ENCODE measurements at places on chromosomes 5 and 9.

DNA sequence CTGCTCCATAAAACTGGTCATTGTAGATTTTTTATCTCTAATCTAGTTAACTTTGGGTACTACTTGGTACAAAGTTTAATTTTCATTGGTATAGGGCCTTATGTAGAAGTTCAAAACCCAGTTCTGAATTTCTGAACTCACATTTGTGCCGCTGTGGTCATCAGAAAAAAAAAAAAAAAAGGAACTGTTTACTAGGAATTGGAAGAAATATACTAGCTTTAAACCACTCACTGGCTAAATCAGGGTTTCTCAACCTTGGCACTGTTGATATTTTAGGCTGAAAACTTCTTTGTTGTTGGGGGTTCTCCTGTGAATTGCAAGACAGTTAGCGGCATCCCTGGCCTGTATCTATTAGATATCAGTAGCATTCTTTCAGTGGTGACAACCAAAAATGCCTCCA is 4.1 kb upstream of the ZFYVE16 start:
- no peak for DNase-seq

GRCh38 chr9:105994970-105995369 is 300.6 kb downstream of the TMEM38B start:
- no peak for DNase-seq

- no peak for DNase-seq
Observed at GRCh38 chr9:93156475-93157008, 22.5 kb upstream of the NINJ1 start.

DNA sequence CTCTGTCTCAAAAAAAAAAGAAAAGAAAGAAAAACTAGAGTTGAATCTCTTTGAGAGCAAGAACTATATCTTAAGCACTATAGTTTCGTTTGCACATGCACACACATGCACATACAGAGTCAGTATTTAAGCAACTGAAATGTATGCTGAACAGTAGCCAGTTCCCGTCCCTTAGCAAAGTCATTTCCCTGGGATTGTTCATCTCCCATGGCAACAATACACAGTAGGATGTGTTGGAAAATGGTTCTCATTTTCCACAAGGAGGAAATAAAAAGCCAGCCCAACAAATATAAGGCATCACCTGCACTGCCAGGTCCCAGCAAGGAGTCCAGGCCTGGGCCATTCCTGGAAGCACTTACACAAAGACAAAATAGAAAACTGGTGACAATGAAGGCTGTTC is 4.2 kb upstream of the ZNF346 start:
- no peak for DNase-seq

- DNase-seq = no peak
Observed at GRCh38 chr5:59921816-59922215, 28.3 kb upstream of the PDE4D start.

- no peak for DNase-seq
Observed at GRCh38 chr9:2179567-2179966, 164.4 kb downstream of the SMARCA2 start.

GRCh38 chr9:118984607-118985006 is 384.6 kb downstream of the BRINP1 start:
- DNase-seq = no peak

- DNase-seq = no peak
Observed at GRCh38 chr9:109476642-109477257, 21.4 kb downstream of the PTPN3 start.

- DNase-seq = no peak
Observed at GRCh38 chr9:79026316-79026715, 545.4 kb upstream of the TLE4 start.

GRCh38 chr9:133347515-133347984 is 381 bp downstream of the MED22 start:
- DNase-seq = no peak

DNA sequence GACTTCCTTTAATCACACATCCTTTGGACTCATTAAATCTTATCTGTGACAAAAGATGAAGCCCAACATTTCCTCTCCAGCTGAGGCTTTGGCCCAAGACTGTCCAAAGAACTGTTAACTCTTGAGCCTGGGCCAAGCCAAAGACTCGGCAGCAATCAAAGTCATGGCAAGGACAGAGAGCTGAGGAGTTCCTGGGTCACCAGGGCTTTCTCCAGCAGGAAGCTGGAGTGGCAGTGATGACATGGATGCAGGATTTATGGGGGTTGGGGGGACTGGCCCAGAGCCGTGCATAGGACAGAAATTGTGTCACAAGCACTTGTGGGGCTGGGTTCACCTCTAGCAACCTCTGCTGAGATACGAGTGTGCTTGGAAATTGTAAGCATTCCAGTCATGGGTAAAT is 440.3 kb downstream of the PLK2 start:
- DNase-seq = no peak

- no peak for DNase-seq
Observed at GRCh38 chr5:97548739-97549080, 365.7 kb upstream of the RIOK2 start.

GRCh38 chr9:72205513-72205912 is 56.3 kb downstream of the GDA start:
- no peak for DNase-seq

DNA sequence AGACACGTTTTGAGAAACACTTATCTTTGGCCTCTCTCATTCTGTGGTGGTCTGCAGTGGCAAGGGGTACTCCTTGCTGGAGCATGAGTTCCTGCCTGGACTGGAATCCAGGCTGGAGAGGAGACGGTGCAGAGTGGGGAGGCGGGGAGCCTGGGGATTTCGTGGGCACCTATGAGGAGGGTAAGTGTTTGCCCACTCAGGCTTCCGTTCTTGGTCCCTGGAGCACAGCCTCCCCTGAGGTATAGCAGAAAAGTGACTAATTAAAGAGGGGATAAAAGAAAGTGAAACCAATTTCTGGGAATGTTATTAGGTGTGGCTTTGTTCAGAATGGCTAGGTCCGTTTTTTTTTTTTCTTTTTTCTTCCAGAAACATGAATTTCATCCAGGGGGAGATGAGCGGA is 90.8 kb downstream of the ARHGAP26 start:
- DNase-seq = no peak

GRCh38 chr5:66609615-66610014 is 13.4 kb downstream of the MAST4 start:
- DNase-seq = no peak

- no peak for DNase-seq
Observed at GRCh38 chr5:143601917-143602333, 198.4 kb upstream of the NR3C1 start.

GRCh38 chr5:23820765-23821471 is 313.5 kb downstream of the PRDM9 start:
- DNase-seq = no peak

DNA sequence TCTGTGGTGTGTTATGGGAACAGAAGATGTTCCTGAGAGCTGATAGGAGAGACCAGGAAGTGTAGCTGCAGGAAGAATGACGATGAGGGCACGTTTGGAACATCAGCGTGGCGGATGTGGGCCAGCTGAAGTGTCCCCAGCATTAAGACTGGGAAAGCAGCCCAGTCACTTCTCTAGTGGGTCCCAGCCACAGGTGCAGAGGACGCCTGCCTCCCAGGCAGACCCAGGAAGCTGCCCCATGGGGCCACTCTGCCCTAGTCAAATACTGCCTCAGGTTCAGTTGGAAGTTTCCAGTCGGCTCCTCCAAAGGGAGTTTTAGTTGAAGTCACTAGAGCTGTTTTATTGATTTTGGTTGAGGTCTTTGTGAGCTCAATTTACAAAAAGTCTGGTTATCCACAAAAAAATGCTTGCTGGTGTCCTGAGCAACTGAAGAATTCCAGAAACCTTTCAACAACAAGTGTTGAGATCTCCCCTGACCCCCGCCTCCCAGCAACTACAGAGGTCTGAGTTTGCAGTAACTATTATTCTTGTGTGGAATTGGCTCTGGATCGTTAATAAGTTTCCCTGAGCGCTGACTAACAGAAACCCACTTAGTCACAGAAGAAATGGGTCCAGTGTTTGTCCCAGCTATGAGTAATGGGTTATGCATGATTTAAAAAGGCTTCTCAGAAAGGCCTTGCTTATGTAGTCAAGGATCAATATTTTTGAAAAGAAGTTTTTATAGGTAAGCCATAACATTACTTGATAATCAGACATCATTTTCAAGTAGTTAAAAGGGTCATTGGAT is 294.1 kb downstream of the FANCC start:
- DNase-seq = no peak

DNA sequence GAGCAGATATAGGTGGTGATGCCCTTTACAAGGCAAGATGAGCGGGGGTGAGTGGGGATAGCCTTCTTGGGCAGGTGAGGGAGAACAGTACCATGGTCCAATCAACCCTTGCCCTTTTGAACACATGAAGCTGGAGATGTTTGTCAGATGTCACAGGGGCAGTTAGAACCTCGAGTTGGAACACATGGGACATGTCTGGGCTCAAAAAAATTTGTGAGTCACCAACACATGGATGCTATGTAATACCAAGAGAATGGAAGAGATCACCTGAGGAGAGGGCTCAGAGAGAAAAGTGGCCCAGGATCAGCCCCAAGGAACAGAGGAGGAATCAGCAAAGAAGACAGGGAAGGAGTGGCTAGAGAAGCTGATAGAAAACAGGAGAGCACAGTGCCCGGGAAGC is 4.7 kb downstream of the PHYKPL start:
- DNase-seq = no peak

- no peak for DNase-seq
Observed at GRCh38 chr5:35194635-35195471, 35.4 kb downstream of the PRLR start.

DNA sequence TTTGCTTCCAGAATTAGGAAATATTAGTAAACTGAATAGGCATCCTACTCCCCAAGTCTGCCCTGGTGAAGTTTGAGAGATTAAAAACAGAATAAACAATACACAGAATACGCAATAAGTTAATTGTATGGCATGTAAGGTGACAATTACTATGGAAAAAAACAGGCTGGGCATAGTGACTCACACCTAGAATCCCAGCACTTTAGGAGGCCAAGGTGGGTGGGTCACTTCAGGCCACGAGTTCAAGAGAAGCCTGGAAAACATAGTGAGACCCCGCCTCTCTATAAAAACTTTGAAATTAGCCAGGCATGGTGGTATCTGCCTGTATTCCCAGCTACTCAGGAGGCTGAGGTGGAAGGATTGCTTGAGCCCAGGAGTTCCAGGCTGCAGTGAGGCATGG is 64.2 kb upstream of the SUSD1 start:
- DNase-seq = no peak

GRCh38 chr9:68750255-68750654 is 45.2 kb downstream of the PIP5K1B start:
- DNase-seq = no peak

GRCh38 chr5:146995878-146996277 is 117.3 kb upstream of the PPP2R2B start:
- no peak for DNase-seq

GRCh38 chr9:107492381-107492970 is 2.9 kb upstream of the KLF4 start:
- no peak for DNase-seq

- no peak for DNase-seq
Observed at GRCh38 chr9:89274838-89275237, 36.2 kb upstream of the CKS2 start.

- no peak for DNase-seq
Observed at GRCh38 chr5:136198453-136198852, 5.5 kb upstream of the SMIM32 start.

DNA sequence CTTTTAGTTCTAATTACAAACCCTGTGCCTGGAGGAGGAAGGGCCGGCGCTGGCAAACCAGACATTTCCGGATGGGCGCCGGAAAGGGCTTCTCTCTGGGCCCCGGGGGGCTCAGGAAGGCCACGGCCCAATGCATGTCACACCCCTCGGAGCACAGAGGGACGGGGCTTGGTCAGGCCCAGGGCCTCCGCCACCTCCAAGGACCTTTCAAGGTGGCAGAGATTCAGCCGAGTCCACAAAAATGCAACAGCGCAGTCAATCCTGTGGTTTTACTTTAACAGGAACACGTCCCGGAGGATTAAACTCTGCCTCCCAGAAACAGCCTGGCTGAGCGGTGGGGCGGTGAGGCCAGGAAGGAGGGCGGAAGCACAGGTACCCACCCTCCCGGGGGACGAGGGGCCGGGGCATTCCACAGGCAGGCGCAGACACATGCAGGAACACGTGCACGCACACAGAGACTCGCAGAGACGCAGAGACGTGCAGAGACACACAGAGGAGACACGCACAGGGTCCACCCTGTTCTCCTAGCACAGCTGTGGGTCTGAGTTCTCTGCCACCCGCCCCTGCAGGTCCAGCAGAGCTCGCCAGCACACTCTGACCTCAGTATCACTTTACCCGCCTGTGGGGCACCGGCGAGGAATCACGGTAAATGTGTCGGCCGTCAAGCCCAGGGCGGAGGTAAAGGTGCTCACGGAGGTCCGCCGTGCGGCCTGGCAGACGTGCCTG is 23.0 kb downstream of the SLC9A3 start:
- DNase-seq = no peak

- DNase-seq = no peak
Observed at GRCh38 chr5:55226934-55227663, at the start of gene MCIDAS. MCIDAS (minus strand) TSS chr5:55227315; CDS start chr5:55227138, 177 bp downstream.

DNA sequence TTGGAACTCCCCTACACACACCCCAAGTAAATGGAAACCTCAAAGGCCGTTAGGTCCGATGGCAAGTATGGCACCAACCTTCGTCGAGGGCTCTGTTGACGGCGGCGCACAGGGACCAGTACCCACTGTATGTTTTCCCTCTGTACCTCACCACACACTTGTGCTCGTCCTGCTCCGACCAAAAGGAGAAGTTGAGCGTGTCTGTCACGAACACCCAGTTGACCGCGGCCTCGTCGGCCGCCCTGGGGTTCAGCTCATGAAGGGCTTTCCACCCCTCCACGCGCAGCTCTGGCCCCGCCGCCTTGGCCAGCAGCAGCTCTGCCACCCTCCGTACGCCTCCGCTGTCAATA is 24.0 kb downstream of the HNRNPK start:
- no peak for DNase-seq

GRCh38 chr9:123757547-123757946 is 172.4 kb downstream of the DENND1A start:
- DNase-seq = no peak

DNA sequence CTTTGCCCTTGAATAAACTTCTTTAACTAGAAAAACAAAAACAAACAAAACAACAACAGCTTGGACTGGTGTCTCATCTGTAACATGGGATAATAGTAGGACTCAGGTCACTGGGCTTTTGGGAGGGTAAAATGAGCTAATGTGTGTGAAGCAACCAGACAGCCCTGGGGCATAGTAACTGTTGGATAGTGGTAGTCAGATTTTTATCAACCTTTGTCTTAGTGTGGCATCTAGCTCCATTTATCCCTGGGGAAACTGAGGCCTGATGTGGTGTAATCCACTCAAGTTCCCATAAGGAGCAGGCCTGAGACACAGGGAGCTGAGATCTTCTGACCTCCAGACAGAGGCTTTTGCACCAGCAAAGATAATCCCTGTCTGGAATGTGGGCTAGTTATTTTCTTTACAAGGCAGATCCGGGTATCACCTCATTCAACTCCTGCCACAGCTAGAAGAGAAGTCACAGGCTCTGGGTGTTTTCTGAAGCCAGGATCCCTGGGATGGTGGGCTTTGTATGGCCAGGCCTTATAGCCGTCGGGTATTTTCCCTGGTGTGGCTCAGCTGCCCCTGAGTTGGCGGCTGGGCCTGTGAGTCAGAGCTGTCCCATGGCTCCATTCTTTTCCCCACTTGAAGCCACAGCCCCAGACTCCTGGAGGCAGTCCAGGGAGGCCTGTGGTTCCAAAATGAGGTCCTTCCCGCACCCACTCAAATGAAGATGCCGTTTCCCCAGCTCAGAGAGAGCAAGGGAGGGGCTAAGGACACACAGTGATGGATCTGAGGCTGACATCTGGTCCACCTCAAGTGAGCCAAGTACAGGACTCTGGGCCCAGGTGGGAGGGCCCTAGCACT is 26.1 kb upstream of the CSF1R start:
- DNase-seq = no peak

GRCh38 chr5:72209147-72210115 is 102.2 kb downstream of the MAP1B start:
- no peak for DNase-seq

- DNase-seq = no peak
Observed at GRCh38 chr5:137506296-137506695, 7.2 kb upstream of the SPOCK1 start.

All from activated gamma-delta T cell treated with anti-CD3 and anti-CD28 coated beads, Interleukin-2, amount 50 U/mL, for 16 hours (primary cell).